NCI-H460 (cell line): ENCODE measurements at places on chromosomes 2 and 18. TPM values are rescaled to one million over a fixed set of nuclear protein-coding genes. Genes with fewer than 3 reads are reported as not detected.

DNA sequence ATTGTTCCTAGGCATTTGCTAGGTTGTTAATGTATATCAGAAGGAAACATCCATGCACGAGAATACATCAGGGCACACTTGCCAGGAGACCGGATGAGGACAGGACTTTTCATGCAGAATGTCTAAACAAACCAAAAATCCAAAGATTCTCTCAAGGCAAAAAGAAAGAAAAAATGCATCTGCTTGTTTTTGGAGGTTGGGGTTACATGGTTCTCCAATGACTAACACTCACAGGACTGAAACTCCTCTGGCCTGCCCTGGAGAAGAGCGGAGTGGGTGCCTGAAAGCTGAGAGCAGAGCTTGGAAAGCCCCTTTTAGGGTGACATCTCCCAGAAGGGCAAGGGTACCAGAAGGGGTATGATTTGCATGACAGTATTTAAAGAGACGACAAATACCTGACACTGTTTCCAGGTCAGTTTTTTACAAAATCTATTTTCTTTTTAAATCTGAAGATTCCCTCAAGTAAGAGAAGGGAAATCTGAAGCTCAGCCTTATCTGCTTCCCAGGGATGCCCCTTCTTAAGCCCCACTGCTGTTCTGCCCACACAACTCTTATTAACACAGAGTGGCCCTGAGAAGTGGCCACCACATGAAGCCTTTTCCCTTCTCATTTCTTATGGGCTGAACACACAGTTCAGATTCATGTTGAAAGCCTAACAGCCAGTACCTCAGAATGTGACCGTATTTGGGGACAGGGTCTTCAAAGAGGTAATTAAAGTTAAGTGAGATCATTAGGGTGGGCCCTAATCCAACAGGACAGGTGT, 216.4 kb downstream of the STK39 start:
- DNase-seq = no peak

GRCh38 chr18:37565977-37566478, 430 bp upstream of the CELF4 start:
- peak; percentile 22 for DNase-seq

GRCh38 chr2:223649554-223650533, 47.7 kb upstream of the SCG2 start:
- peak; percentile 29 for DNase-seq

DNA sequence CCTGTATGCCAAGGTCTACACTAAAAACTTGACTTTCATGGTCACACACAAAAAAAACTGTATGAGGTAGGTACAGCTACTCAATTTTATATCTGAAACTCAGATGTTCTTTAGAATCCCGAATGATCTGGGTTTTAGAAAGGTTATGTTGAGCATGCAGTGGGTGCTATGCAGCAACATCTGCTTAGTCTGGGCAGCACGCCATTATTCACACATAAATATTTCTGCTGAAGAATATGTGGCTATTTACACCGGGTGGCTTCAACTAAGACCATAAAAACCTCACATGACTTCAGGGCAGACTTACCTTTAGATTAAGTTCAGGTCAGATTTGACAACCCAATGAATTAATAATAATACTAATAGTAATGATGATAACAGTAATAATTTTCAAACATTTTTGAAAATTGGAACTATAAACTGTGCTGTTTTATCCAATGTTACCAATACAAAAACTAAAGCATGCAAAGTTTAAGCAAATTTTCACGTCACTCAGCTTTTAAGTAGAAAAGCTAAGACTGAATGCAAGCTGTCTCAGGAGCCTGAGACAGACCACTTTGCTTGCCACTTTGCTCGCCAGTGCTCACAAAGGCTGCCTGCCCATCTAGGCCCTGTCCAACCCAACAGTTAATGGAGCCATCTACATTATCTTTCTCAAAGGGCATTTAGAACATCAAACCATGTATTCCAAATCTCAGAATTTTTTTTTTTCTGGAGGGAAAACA, 292.0 kb downstream of the CNTNAP5 start:
- no peak for DNase-seq

The ITPRIPL1 gene
- total RNA-seq = 0.09 TPM in 1 of 2 replicates, not detected in the other

The DRC1 gene
- 0.46 TPM in 1 of 2 replicates, not detected in the other for total RNA-seq

The MYO1B gene
- 44.0 and 47.5 TPM in 2 replicates for total RNA-seq

DNA sequence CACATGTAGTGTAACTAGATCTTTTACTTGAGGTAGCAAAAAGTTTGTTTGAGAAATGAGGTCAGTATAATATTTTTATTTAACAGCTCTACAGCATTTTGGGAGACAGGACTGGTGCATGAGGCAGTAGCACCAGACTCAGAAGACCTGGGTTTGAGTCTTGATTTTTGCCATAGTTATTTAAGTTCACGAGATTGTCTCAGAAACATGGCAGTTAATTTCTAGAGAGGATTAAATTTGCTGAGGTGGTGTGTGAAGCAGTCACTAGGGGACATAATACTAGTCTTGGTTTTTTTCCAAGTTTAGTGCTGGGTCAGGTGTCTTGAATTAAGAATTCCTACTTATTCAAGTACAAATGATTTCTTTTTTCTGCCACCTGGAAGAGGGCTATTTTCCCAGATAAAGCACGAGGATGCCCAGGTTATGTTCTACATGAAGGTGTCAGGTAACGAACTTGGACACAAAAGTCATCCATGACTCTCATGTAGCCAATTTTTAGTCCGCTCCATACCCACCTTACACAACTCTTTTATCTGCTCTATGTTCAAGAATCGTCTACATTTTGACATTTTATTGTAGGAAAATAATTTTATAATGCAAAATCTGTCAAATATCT, 1.4 kb downstream of the MARCHF7 start:
- DNase-seq = no peak

The PRKAG3 gene
- total RNA-seq = not detected in 2 replicates

The PLEK gene
- total RNA-seq = not detected in 2 replicates

The PLGLB1 gene
- total RNA-seq = 0.92 TPM in 1 of 2 replicates, not detected in the other

The HOXD11 gene
- not detected in 2 replicates for total RNA-seq

The IL18RAP gene
- total RNA-seq = 1.2 and 1.3 TPM in 2 replicates

The FOXI3 gene
- not detected in 2 replicates for total RNA-seq

- DNase-seq = peak; percentile 26
Measured at GRCh38 chr18:29147944-29148343, 971.0 kb upstream of the CDH2 start.

DNA sequence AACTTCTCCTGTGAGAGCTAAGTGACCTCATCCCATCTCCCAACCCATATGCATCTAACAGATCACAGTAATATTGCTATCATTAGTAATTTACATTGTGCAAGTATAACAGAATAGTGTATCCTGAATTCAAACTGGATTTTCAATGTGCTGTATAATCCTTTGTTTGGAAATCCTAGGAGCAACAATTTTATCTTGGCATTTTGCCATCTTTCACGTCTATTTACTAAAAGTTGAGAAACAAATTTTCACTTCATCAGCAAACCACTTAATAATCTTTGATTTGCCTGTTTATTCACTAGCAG, 3.8 kb downstream of the HNRNPLL start:
- no peak for DNase-seq

- DNase-seq = no peak
Measured at GRCh38 chr2:151891566-151892194, 63.5 kb upstream of the ARL5A start.

The LYG2 gene
- not detected in 2 replicates for total RNA-seq

DNA sequence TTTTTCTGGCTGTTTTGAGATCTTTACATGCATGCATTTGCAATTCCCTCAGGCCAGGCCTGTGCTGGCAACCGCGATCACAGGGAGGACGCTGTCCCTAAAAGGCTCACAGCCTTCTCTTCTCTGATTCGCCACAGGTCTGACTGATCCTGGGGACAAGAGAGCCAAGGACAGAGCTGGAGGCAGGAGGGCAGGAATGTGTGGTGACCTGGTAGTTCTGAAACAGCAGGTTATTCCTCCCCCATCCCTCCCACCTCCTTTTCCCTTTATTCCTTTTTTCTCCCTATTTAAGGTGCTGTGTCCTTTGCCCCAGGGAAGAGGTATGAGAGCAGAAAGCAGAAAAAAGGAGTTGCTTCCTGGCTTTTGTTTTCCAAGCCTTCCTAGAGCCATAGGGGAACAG, 21.9 kb downstream of the TMEM177 start:
- DNase-seq = no peak

The MRPL30 gene
- 115 and 119 TPM in 2 replicates for total RNA-seq

DNA sequence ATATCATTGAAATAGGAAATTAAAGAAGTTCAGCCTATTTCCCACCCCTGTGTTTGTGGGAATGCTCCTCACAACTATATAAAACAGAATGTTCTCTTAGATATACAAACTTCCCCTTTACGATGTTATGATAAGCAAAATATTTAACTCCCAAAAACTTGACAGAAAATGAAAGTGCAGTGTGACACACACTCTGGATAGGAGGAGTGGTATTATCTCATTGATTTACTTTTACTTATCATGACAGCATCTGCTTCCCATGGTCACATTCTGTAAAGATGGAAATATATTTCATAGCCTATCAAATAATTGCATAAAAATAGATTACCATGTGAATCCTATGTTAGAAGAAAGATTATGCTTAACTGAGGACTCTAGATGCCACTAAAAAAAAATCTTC, 96.6 kb upstream of the STK17B start:
- no peak for DNase-seq

The CD302 gene
- total RNA-seq = 1.6 and 2.0 TPM in 2 replicates

DNA sequence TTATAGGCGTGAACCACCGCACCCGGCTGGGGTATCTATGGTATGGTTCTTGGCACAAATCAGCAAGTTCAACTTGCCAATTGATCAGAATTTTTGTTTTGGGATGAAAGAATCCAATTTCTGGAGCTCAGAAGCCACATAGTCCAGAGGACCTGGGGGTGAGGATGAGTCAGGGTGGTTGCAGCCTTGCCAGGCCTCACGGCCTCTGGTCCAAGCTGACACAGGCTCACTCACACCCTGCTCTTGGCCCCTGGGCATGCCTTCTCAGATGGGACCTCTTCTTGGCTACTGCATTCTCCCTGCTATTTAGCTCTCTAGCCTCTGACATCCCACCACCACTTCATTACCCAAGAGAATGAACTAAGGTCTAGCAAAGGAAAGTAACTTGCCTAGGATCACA, 16.3 kb downstream of the CAPG start:
- no peak for DNase-seq

- no peak for DNase-seq
Measured at GRCh38 chr2:88564402-88564801, 62.9 kb downstream of the EIF2AK3 start.

The TMEM150A gene
- total RNA-seq = 8.2 and 11.1 TPM in 2 replicates

The RAB27B gene
- total RNA-seq = 28.5 and 30.4 TPM in 2 replicates

- DNase-seq = peak; percentile 26
Measured at GRCh38 chr18:74775239-74775638, 177.6 kb downstream of the ZNF407 start.

GRCh38 chr2:164275659-164276058, 345.6 kb downstream of the GRB14 start:
- DNase-seq = no peak

The ABCB11 gene
- total RNA-seq = not detected in 2 replicates

DNA sequence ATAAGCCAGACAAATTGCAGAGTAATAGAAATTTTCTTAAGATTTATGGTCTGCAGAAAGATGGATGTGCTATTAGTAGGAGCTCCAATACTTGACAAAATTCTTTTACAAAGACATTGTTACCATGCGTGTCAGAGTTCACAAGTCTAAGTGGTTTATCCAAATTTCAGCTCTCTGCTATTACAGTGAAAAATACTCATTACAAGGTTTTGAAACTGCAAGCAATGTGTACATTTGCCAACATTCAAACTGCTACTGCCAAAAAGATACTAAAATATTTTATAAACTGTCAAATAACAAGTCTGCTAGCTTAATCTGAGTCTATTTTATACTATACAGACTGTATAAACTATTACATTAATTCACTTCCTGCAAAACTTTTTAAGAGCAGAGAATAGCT, 1341.5 kb upstream of the ACVR2A start:
- DNase-seq = no peak

GRCh38 chr2:237312021-237312755, 101.8 kb downstream of the COL6A3 start:
- DNase-seq = no peak

DNA sequence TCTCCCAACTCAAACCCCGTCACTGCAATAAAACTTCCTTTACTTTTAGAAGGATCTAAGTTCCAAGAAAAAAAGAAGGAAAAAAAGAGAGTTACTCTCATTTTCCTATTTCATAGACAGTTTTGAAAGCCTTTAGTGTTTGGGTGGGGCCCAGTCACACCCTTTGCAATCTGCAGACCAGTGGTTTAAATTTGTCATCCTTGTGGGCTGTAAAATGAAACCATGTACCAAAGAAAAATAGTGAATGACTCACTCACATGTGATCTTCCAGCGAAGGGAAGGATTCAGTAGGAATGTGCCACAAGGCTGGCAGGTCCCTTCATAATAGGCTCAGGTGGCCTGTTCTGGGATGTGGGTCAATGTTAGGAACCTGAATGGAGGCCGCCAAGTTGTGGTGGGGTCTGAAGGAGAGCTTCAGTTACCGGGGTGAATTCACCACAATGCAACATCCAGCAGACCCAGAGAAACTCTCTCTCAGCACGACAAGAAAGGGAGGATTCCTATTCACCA, 28.3 kb downstream of the ANXA4 start:
- peak; percentile 50 for DNase-seq

The ST8SIA5 gene
- total RNA-seq = not detected in 2 replicates

GRCh38 chr18:10291568-10291981, 162.9 kb upstream of the APCDD1 start:
- DNase-seq = no peak

DNA sequence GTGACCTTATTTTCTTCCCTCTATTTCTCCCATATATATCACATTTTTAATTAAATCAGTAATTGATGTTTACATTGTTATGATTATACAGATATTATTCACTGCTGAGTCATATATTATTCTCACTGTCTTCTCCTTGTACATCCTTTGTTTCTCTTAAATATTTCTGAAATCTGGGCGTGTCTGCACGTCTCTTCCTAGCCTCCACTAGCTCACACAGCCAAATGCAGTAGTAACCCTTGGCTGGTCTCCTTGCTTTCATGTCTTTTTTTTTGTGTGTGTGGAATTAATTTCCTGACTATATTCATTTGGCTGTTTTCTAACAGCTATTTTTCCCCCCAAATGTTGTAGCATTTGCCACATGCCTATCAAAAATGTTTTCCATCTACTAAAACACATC, 15.8 kb downstream of the CCNYL1 start:
- DNase-seq = no peak

GRCh38 chr2:17538844-17539554, 1.5 kb upstream of the VSNL1 start:
- no peak for DNase-seq

GRCh38 chr2:98015671-98016070, 19.9 kb upstream of the TMEM131 start:
- DNase-seq = no peak
